CD4-positive, alpha-beta T cell treated with Interleukin-21 for 1 hour (primary cell): ENCODE measurements at places on chromosomes 1 and 21.

DNA sequence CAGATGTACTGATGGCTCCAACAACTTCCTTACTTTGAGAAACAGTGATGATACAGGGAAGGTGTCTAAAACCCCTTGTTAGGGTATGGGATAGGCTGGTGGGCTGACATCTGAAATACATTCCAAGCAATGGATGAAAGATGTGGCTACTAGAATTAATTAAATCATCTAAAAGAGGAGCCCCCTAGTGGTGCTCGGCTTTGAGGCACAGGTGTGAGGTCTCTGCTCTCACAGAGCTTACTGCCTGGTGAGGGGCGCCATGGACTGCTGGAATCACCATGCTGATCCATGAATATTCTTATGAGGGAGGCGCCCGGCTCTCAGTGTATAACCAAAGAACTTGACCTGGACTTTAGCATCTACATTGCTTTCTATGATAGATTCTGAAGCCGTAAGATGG is 48.5 kb downstream of the GNG4 start:
- no peak for DNase-seq

GRCh38 chr1:82398357-82398756 is 597.6 kb downstream of the ADGRL2 start:
- DNase-seq = no peak

- DNase-seq = no peak
Measured at GRCh38 chr1:231883382-231883781, 256.8 kb downstream of the DISC1 start.

DNA sequence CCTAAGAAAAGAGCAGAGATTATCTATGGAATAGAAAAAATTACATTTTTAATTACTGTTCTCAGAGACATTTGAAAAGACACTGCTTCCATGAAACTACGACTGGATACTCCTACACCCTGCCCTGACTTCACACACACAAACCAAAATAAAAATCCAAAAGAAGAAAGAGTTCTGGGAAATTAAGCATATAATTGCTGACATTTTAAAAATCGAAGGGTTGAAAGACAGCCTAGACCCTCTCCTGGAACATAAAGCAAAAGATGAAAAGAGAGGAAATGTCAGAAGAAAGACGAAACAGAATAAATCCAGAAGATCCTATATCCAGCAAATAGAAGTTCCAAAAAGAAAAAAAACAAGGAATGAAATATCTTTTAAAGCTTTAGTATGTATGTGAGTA is 32.8 kb upstream of the EEIG2 start:
- no peak for DNase-seq

GRCh38 chr1:150410582-150411101 is 46.7 kb downstream of the RPRD2 start:
- DNase-seq = no peak

DNA sequence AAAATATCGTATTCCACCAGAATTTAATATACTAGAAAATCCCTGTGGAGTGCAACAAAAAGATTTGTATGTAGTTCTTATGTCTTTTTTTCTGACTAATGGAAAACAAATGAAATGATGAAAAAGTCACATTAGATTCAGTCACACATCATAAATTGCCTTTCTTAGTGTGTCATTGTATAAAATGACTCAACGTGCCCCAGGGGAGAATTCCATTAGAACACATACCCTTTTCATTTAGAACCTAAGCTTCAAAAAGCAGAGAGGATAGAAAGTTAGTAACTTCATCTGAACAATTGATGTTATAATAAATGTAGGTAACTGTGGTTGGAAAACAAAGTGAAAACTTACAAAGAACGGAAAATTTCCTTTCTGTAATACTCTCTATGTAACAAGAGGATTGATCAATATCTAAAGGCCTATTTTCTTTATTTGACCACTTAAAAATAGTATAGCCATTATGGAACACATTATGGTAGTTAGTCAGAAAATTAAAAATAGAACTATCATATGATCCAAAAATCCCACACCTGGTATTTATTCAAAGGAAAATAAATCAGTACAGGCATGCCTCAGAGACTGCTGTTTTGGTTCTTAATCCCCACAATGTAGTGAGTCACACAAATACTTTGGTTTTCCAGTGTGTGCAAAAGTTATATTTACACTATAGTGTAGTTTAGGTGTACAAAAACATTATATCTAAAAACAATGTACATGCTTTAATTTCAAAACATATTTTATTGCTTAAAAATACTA is 1016.1 kb downstream of the KCNT2 start:
- DNase-seq = no peak

DNA sequence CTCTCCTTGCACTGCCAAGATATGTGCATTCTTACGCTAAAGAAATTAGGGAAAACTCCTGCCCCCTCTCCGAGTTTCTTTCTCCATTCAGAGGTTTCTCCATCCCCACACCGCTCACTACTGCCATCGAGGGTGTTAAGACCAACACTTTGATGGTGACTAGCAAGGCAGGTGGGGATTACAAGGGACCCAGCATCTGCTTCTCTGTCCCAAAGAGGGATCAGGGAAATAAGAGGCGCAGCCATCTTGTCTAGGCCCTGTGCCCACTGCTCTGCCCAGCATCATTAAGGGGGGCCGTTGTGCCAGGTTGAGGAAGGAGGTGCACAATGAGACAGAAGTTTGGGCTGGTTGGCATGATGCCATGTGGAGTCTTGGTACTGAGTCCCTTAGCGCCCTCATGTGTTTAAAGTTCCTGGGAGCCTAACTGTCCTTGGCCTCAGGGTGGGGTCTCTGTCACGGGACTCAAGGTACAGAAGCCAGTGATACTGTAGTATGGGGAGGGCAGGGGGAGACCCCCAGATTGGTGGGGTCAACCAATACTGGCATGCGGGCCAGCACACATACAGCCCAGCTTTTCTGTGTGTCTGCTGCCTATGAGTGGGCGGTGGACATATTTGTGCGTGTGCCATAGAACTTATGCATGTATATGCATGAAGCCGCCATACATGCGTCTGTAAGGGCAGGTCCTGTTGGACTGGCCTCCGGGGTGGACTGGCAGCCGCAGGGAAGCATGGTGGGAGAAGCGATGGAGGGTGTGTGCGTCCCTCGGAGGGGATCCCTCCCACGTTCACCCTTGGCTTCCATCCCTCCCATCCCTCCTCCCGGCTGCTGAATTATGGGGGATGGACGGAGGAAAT is 5.5 kb downstream of the EFNA3 start:
- DNase-seq = no peak

GRCh38 chr1:78475888-78476610 is 14.7 kb upstream of the PTGFR start:
- no peak for DNase-seq

- DNase-seq = no peak
Measured at GRCh38 chr1:200415789-200416593, 6.2 kb upstream of the ZNF281 start.

- DNase-seq = peak; percentile 60
Measured at GRCh38 chr1:119808972-119809550, 2.2 kb downstream of the REG4 start.

DNA sequence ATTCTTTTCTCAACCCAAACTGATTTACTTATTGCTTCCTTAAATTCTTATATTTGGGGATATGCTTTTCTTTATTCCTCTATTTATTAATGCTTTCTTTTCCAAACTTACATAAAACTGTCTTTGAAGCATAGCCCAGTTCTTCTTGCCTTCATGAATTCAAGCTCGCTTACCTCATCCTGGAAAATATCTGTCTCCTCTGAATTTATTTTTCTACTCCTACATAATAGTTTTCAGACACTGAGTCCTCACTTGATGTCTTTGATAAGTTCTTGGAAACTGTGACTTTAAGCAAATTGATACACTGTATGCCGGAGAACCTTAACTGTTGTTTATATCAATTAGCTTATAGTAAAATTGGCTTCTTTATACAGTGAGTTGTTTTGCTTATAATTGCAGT is 93.8 kb downstream of the ZFYVE9 start:
- no peak for DNase-seq

DNA sequence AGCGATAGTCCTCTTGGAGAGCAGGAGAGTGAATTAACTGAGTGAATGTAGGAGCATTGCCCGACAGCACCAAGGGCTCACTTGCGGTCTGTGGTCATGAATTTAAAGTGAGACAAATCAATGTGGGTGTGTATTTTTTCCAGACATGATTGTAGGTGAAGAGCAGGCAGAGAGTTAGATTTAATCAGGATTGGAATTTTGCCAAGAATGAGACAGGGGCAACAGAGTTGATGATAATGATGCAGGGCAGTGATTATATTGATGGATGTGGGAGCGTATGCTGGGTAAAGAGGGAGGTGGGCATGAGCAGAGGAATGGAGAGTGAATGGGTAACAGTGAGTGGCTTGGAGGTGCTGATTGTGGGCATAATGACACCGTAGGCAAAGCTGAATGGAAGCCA is 20.0 kb upstream of the SYT6 start:
- DNase-seq = no peak

- DNase-seq = no peak
Measured at GRCh38 chr1:228463009-228463558, 24.1 kb upstream of the RNF187 start.

DNA sequence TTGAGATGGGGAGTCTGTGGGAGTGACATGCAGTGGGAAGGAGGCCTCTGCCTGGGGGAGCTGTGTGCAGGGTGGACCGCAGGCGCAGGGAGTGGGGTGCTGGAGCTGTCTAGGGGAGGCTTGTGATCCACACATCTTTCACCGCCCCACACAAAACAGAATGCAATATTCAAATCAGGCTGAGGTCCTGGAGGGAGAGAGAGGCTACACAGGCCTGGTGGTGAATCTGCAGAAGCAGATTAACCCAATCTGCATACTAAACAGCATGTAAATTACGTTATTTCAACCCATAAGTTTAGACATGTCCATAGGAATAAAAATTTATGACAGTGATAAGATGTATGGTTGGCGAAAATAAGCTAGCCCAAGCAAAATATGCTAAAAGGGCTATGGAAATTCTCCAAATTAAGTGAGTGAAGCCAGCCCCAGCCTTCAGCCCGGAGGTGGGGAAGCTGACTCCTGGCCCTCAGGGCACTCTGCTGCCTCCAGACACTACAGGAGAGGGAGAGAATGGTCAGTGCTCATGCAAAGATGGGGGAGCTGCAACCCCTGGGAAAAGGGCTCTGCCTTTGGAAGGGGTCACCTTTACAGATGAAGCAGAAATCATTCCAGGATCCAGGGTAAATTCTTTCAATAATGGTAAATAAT is 156.2 kb upstream of the CTTNBP2NL start:
- no peak for DNase-seq

GRCh38 chr1:76891931-76892622 is 24.8 kb downstream of the ST6GALNAC5 start:
- no peak for DNase-seq

GRCh38 chr1:67536957-67537666 is 106.9 kb upstream of the SERBP1 start:
- no peak for DNase-seq

- DNase-seq = peak; percentile 37
Measured at GRCh38 chr1:85278853-85279314, 2.5 kb upstream of the BCL10 start.

- no peak for DNase-seq
Measured at GRCh38 chr1:70934194-70934961, 113.2 kb downstream of the PTGER3 start.

DNA sequence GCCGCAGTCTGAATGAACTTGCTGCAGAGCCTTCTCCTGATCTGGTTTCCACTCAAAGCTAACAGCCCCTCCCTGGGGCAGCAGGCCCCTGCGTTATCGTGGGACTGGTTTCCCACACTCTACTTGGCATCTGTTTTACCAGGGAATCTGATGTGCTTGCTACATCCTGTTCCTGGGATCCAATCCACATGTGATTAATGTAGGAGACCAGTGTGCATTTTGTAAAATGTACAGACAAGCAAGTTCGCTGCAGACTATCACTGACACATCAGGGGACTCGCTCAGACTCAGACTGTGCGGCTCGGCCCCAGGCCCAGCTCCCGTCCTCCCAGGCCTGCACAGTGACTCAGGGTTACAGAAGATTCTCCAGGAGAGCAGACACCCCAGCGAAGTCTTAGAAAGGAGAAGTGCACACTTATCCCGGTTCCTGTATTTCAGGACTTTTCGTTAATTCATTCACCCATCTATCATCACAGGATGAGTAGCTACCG is 340.1 kb downstream of the MATN1 start:
- DNase-seq = no peak
